Aorta (tissue), 5 donors: ENCODE measurements at places on chromosomes 12 and 14. TPM values are rescaled to one million over a fixed set of nuclear protein-coding genes. Genes with fewer than 3 reads are reported as not detected.
A peak's percentile ranks its signal among the peaks of the same experiment; 100 is the strongest.

GRCh38 chr14:68216957-68217356 lies 397.4 kb downstream of the RAD51B start:
- DNase-seq, result no peak

DNA sequence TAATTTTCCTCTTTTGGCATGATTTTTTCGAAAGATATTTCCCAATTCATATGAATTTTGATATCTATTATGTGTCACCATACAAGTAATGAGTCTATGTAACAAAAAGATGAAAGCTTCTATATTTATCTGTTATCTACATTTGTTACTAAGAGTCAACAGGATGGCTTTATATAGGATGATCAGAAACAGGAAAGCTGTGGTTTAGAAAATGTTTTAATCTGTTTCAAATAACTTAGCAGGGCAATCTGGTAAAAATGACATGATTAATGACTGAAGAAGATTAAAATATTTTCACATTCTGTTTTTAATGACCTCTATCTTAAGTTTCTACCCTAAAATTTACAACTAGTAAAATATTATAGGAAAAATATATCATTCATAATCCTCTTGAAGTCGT lies 105.8 kb downstream of the MSRB3 start:
- DNase-seq, result no peak

- DNase-seq, result peak; percentile 63
Measured at GRCh38 chr12:49098035-49098451, 3.4 kb upstream of the DHH start.

CABP1 gene
- total RNA-seq, result 1.7 TPM
